ENCODE measurements at places on chromosomes 5 and 9.
A peak's percentile ranks its signal among the peaks of the same experiment; 100 is the strongest.

DNA sequence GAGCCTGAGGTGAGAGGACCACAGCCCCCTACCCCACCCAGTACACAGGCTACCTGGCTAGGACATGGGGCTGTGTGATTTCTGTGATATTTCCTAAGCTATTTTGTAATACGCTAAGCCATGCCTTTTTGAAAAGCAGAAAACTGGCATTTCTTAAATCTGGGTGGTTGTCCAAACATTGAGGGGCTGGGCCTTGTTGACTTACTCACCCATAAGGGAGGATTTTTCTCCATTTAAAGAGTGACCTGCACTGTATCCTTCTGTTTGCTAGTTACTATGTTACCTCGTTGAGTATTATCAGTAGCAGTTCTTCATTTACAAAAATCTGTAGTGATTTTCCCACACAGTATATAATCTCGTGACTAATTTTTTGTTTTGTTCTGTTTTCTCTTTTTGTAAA, 117.5 kb upstream of the OTULINL start:
- DNase-seq, result no peak

DNA sequence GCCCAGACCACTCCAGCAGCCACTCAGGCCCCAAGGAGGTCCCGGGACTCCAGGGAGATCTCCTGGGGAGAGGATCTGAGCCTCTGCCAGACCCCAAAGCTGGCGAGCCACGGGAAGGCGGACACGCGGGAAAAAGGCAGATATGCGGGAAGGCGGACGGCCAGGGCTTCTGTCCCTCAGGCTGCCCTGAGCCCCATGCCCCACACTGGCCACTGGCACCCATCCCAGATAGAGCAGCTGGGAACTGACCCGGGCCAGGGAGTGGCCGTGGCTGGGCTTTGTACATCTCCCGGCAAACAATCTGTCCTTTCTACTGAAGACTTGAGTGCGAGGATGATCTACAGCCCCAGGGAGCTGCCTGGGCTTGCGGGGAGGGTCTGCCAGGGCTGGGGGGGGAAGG, 21.1 kb upstream of the NOTCH1 start:
- DNase-seq, result no peak

DNA sequence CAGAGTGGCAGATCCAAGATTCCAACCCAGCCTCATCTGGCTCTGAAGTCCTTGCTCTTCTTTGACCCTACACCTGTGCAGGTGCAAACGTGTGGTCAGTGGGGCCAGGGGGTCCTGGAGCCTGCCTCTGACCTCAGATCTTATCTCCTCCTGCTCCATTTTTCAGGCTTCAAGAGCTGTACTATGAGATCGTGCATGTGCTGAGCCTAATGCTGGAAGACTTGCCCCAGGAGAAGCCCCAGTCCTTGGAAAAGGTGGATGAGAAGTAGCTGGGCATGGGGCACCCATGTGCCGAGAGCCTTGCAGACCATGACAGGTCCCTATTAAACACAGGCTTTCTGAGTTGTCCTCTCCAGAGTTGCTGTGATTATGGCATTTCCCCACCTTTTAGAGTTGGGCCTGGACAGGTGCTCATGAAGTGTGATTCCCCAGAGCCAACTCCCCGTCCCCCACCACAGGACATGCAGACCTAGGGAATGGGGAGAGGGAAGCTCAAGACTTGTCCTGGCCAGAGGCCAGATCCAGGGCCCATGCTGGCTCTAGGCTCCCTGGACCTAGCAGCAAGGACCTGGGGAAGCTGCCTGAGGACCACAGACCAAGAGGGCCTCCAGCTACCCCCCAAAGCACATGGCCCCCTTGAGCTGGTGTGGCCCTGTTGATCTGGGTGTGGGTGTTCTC, 22.5 kb downstream of the PITX1 start:
- no peak for DNase-seq

GRCh38 chr9:15531380-15531779, 20.6 kb upstream of the PSIP1 start:
- peak; percentile 50 for DNase-seq

DNA sequence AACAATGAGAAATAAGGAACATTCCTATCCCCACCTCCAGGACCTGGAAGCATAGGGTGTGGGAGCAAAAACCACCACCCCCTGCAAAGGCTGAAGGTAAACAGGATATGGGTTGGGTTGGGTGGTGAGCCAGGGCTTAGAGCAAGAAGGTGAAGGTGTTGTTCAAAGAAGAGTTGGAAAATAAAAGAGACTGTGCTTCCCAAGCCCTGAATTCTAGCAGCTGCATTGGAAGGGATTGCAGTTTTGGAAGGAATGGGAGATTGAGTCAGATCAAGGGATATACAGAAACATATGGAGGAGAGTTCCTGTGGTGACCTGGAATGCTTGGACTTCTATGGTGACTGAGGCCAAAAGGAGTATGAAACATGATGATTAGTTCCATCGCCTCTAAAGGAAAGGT, 24.7 kb upstream of the MTAP start:
- no peak for DNase-seq

DNA sequence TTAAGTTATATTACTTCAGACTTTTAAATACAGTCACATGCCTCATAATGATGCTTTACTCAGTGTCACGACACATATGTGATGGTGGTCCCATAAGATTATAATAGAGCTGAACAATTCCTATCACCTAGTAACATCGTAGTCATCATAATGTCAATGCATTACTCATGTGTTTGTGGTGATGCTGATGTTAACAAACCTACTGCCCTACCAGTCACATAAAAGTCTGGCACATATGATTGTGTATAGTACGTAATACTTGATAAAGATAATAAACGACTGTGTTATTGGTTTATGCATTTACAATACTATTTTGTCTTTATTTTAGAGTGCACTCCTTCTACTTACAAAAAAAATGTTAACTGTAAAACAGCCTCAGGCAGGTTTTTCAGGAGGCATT, 103.7 kb downstream of the PAM start:
- DNase-seq, result no peak

- peak; percentile 2 for DNase-seq
These were observed 267.0 kb upstream of the TYRP1 start for GRCh38 chr9:12425878-12426864.
